Gastroesophageal sphincter (tissue), 4 donors: ENCODE measurements at places on chromosomes 2 and 18. TPM values are rescaled to one million over a fixed set of nuclear protein-coding genes. Genes with fewer than 3 reads are reported as not detected.

- no peak overlapping the region for H3K27ac ChIP-seq
- peaks cover 25% of the 10 kb centered on the region for H3K27me3 ChIP-seq
- no peak overlapping the region for H3K4me3 ChIP-seq
- no peaks in the 10 kb centered on the region for H3K36me3 ChIP-seq
Observed at GRCh38 chr18:3873698-3874097, 423.7 kb downstream of the TGIF1 start.

GPR45 gene
- not detected for total RNA-seq

- no peak for ATAC-seq
- no peaks in the 10 kb centered on the region for H3K36me3 ChIP-seq
- no peaks in the 10 kb centered on the region for H3K27me3 ChIP-seq
- no peak overlapping the region for H3K4me3 ChIP-seq
- H3K27ac ChIP-seq, result no peak overlapping the region
- H3K4me1 ChIP-seq, result no peaks in the 10 kb centered on the region
Observed at GRCh38 chr2:101264360-101264939, 11.8 kb downstream of the CNOT11 start.

- H3K4me1 ChIP-seq, result no peaks in the 10 kb centered on the region
- no peaks in the 10 kb centered on the region for H3K36me3 ChIP-seq
- no peak overlapping the region for H3K4me3 ChIP-seq
- H3K27ac ChIP-seq, result no peak overlapping the region
- H3K27me3 ChIP-seq, result no peaks in the 10 kb centered on the region
Observed at GRCh38 chr18:5309888-5310470, 14.5 kb upstream of the ZBTB14 start.

DNA sequence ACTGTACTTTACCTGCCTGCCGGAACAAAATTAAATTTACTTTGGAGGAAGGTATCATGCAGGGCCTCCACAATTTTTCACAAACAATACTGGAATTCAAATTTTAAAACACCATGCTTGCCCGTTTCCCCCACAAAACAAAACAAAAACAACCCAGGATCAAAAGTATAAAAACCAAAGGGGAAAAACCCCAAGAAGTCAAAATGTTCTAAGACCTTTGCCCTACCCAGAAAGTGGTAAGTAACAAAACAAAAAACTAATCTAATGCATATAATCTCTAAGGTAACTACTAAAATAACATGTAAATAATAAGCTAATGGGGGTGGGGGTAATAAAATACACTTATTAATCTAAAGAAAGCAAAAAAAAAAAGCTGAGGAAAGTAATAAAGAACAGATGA, 60.5 kb downstream of the CUL3 start:
- H3K36me3 ChIP-seq, result no peaks in the 10 kb centered on the region
- H3K4me1 ChIP-seq, result peaks cover 89% of the 10 kb centered on the region
- no peak overlapping the region for H3K4me3 ChIP-seq
- no peak overlapping the region for H3K27ac ChIP-seq
- H3K27me3 ChIP-seq, result no peaks in the 10 kb centered on the region

DNA sequence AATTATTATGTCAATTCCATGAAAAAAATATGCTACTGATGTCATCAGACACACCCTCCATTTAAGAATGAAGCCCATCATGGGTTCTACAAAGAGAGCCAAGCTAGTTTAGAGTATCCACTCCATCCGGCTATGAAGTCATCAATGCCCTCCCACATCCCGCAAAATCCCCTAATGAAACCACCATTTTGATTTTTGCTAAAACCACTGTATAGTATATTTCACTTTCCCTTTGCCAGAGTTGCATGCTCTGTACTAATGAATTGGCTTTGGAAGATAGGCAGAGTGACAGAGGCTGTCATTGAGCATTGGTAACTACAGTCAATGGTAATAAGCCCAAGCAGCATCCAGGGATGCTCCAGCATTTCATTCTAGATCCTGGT, 118.6 kb downstream of the ANKRD44 start:
- ATAC-seq, result no peak
- H3K4me3 ChIP-seq, result no peak overlapping the region
- no peak overlapping the region for H3K27ac ChIP-seq
- no peaks in the 10 kb centered on the region for H3K27me3 ChIP-seq
- no peaks in the 10 kb centered on the region for H3K36me3 ChIP-seq

MEP1B gene
- total RNA-seq, result not detected

GRCh38 chr2:183038341-183039300, at the start of gene NCKAP1:
Gene NCKAP1 (minus strand): TSS chr2:183038457. CDS start chr2:183038099, 358 bp downstream.
- no peaks in the 10 kb centered on the region for H3K27me3 ChIP-seq
- peak within 1 kb of the TSS; percentile 91 for H3K4me3 ChIP-seq
- peaks cover 11% of the 10 kb centered on the region for H3K4me1 ChIP-seq
- H3K27ac ChIP-seq, result peak within 1 kb of the TSS; percentile 98
- ATAC-seq, result peak; percentile 93

GRCh38 chr2:64770137-64770780, 116.5 kb upstream of the SERTAD2 start:
- no peaks in the 10 kb centered on the region for H3K27me3 ChIP-seq
- peak overlapping the region; percentile 98 for H3K27ac ChIP-seq
- no peak overlapping the region for H3K4me3 ChIP-seq

SIX3 gene
- not detected for total RNA-seq

GRCh38 chr18:51038110-51038509, 8.1 kb downstream of the SMAD4 start:
- H3K4me1 ChIP-seq, result peaks cover 34% of the 10 kb centered on the region
- H3K27me3 ChIP-seq, result no peaks in the 10 kb centered on the region
- no peaks in the 10 kb centered on the region for H3K36me3 ChIP-seq

- no peak for ATAC-seq
- H3K36me3 ChIP-seq, result no peaks in the 10 kb centered on the region
- peaks cover 21% of the 10 kb centered on the region for H3K27me3 ChIP-seq
- no peaks in the 10 kb centered on the region for H3K4me1 ChIP-seq
Observed at GRCh38 chr2:317501-318424, 29.9 kb upstream of the ALKAL2 start.

DNA sequence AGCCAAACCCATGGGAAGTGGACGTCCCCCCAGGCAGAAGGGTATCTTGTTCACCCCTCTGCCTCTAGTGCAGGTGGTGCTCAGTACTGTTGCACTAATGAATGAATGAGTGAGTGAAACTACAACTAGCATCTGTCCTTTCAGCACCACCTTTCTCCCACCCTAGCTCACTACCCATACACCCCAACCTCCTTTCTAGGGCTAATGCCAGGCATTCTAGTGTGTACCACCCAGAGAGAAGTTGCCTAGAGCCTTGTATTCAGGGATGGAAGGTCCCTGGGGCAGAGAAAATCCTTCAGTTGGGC, 22.5 kb downstream of the CCT7 start:
- H3K27me3 ChIP-seq, result no peaks in the 10 kb centered on the region
- no peak overlapping the region for H3K27ac ChIP-seq
- ATAC-seq, result no peak
- H3K4me1 ChIP-seq, result no peaks in the 10 kb centered on the region
- H3K36me3 ChIP-seq, result no peaks in the 10 kb centered on the region

DNA sequence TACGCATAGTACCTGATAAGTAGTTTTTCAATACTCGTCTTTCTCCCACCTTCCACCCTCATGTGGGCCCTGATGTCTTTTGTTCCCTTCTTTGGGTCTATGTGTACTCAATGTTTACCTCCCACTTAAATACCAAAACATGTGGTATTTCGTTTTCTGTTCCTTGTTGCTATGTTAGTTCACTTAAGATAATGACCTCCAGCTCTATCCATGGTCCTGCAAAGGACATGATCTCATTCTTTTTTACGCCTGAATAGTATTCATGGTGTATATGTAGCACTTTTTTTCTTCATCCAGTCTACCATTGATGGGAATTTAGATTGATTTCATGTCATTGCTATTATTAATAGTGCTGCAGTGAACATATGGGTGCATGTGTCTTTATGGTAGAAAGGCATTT, 310.4 kb upstream of the VWC2L start:
- no peaks in the 10 kb centered on the region for H3K27me3 ChIP-seq
- H3K36me3 ChIP-seq, result no peaks in the 10 kb centered on the region
- no peak for ATAC-seq
- no peaks in the 10 kb centered on the region for H3K4me1 ChIP-seq
- no peak overlapping the region for H3K27ac ChIP-seq

NEB gene
- total RNA-seq, result 0.15 TPM

DNA sequence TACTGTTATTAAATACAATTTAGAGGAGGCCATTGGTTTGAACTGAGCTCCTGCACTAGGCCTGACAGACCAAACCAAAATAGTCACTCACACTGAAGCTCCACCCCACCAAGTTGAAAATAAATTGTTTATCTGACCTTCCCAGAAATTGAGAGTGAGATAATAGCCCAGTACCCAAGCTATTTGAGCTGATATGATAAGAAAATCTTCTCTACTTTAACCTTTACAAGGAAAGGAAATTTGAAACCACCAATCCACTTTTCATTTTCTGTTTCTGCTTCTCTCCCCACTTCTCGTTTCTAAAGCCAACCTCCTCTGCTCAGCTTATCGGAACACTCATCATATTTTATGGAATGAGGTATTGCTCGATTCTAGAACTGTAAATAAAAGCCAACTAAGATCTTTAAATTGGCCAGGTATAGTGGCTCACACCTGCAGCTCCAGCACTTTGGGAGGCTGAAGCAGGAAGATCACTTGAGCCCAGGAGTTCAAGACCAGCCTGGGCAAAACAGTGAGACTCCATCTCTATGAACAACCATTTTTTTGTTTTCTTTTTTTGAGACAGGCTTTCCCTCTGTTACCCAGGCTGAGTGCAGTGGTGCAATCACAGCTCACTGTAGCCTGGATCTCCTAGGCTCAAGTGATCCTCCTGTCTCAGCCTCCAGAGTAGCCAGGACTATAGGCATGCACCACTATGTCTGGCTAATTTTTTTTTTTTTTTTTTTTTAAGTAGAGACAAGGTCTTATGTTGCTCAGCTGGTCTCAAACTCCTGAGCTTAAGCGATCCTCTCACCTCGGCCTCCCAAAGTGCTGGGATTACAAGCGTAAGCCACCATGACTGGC, 13.3 kb upstream of the GALM start:
- H3K4me3 ChIP-seq, result no peak overlapping the region
- H3K27ac ChIP-seq, result no peak overlapping the region
- no peaks in the 10 kb centered on the region for H3K36me3 ChIP-seq
- no peaks in the 10 kb centered on the region for H3K4me1 ChIP-seq
- no peak for ATAC-seq

GRCh38 chr18:22394428-22394827, 23.3 kb downstream of the CTAGE1 start:
- no peaks in the 10 kb centered on the region for H3K4me1 ChIP-seq
- no peaks in the 10 kb centered on the region for H3K36me3 ChIP-seq
- ATAC-seq, result no peak
- H3K27ac ChIP-seq, result no peak overlapping the region
- H3K27me3 ChIP-seq, result no peaks in the 10 kb centered on the region
- H3K4me3 ChIP-seq, result no peak overlapping the region

SKOR2 gene
- not detected for total RNA-seq

GAREM2 gene
- total RNA-seq, result 5.5 TPM

GRCh38 chr18:55856229-55856628, 268.2 kb upstream of the TCF4 start:
- no peak overlapping the region for H3K4me3 ChIP-seq
- H3K27ac ChIP-seq, result no peak overlapping the region
- no peaks in the 10 kb centered on the region for H3K4me1 ChIP-seq
- H3K36me3 ChIP-seq, result no peaks in the 10 kb centered on the region
- ATAC-seq, result no peak
- H3K27me3 ChIP-seq, result no peaks in the 10 kb centered on the region

- H3K4me3 ChIP-seq, result no peak overlapping the region
- H3K27ac ChIP-seq, result no peak overlapping the region
- no peaks in the 10 kb centered on the region for H3K27me3 ChIP-seq
- ATAC-seq, result no peak
- H3K36me3 ChIP-seq, result no peaks in the 10 kb centered on the region
Observed at GRCh38 chr2:113183264-113183663, 9.5 kb downstream of the PSD4 start.

ELP2 gene
- total RNA-seq, result 70.7 TPM

CRACDL gene
- total RNA-seq, result 2.4 TPM
